ENCODE measurements at places on chromosomes 2 and 18. TPM values are rescaled to one million over a fixed set of nuclear protein-coding genes. Genes with fewer than 3 reads are reported as not detected.
A peak's percentile ranks its signal among the peaks of the same experiment; 100 is the strongest.

- DNase-seq = no peak
These were observed 41.4 kb downstream of the STARD6 start for GRCh38 chr18:54316071-54316820.

GRCh38 chr2:21038403-21039073, 5.3 kb downstream of the APOB start:
- no peak for DNase-seq

DNA sequence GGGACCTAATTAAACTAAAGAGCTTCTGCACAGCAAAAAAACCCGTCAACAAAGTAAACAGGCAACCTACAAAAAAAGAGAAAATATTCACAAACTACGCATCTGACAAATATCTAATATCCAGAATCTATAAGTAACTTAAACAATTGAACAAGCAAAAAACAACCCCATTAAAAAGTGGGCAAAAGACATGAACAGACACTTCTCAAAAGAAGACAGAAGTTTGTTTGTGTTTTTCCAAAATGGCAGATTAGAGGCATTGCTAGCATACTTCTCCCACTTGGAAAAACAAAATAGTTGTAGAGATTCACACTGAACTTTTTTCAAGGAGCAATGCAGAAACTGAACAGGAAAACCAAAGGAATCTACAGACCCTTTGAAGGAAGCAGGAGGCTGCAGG, 37.6 kb downstream of the FLACC1 start:
- DNase-seq = no peak

GRCh38 chr2:51516667-51517066, 484.7 kb upstream of the NRXN1 start:
- no peak for DNase-seq

DNA sequence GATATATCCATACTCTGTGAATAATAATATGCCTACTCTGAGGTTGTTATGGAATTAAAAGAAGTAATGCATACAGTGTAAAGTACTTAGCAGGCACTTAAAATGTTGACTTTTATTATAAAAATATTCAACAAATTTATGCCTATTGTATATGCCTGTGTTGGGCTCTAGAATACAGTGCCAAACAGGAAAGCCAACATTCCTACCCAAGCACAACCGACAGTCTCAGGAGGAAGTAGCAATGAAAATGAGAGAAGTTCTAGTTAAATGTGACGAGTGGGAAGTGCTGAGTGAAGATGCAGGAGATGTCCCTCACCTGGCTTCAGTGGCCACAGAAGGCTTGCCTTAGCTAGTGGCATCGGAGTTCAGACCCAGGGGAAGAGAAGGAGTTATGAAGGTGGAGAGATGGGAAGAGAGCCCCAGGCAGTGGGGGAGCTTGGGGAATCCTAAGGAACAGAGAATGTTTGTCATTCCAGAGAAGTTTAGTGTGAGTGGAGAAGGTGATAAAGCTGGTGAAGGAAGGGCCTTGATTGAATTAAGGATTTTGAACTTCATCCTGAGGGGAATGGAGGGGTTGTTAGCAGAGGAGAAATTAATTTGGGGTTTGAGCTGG, 105.4 kb upstream of the CNGA3 start:
- DNase-seq = no peak

- DNase-seq = no peak
These were observed 105.5 kb upstream of the GLI2 start for GRCh38 chr2:120630031-120630701.

GRCh38 chr2:106537047-106537446, 49.9 kb downstream of the CD8B2 start:
- DNase-seq = no peak

- DNase-seq = no peak
These were observed 61.5 kb downstream of the PTPN4 start for GRCh38 chr2:119821266-119821665.

- DNase-seq = no peak
These were observed 255.4 kb downstream of the EXOC6B start for GRCh38 chr2:72570413-72570812.

DNA sequence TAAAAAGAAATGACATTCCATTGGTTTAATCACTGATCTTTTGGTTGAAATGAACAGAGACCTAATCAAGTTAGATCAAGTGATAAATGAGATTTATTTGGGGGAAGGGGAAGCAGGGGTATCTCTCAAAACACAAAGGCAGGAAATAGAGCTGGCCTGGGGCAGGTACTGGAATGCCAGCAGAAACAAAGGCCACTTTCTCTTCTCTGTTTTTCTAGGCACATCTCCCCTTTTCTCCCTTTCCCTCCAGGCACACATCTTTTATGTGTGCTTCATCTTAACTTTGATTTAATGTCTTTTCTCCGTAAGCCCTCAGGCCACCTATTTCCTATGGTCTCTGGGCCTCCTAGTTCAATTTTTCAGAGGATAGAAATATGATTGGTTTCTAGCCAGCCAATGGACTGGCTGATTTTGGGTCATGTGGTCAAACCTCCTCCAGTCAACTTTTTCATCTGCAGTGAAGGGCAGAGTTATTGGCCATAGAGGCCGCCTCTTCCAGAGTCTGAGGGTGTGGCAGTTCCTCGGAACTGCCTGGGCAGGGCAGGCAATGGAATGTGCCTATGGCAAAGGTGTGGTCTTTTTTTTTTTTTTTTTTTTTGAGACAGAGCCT, 58.9 kb upstream of the FAM136A start:
- no peak for DNase-seq

DNA sequence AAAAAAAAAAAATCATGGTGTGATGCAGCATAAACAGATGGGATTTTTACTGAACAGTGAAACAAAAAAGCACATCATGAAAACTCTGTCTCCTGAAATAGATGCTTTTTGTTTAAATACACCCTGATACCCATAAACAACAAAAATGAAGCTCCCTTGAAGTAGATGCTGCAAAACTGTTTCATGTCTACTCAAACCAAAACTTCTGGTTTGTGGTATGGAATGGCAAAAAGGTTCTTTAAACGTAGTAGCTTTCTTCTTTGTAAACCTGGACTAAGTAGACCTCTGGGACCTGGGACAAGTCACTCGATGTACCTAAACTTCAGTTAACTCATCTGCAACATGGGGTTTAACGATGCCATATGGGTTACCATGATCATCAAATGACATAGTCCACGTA, 64.4 kb upstream of the RAPH1 start:
- DNase-seq = no peak

GRCh38 chr2:151033271-151034248, 228.1 kb downstream of the RBM43 start:
- no peak for DNase-seq

DNA sequence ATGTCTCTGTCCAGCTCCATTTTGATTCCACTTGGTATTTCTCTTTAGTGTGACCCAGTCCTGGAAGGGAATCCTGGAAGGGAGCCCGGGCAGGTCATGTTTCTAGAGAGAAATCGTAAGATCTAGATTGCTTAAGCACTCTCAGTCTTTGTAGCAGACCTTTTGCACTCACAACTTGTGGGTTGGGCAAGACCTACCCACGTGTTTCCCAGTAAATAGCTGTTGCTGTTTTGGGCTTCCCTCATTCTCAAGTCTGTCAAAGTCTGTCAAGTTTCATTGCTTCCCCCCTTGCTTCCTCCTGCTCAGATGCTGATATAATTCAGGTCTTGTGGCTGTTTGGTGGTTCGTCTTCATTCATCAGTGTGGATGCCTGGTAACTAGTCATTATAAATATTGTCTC, 17.4 kb upstream of the NEMP2 start:
- no peak for DNase-seq

GRCh38 chr2:221166292-221166691, 405.8 kb downstream of the EPHA4 start:
- peak; percentile 12 for DNase-seq

- DNase-seq = no peak
These were observed 217.6 kb downstream of the ATAD2B start for GRCh38 chr2:23709311-23709710.

DNA sequence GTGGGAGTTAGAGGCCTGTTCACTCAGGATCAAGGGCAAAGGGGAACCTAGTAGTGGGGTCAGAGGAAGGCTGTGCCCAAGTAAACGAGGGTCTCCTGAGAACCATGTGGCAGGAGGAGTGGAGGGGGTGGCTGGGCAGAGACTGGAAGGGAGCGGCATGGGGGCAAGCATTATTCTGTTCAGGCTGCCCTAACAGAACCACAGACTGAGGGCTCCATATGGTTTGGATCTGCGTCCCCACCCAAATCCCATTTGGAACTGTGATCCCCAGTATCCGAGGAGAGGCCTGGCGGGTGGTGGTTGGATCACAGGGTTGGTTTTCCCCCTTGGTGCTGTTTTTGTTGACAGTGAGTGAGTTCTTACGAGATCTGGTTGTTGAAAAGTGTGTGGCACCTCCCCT, 287.0 kb downstream of the PHLPP1 start:
- no peak for DNase-seq

DNA sequence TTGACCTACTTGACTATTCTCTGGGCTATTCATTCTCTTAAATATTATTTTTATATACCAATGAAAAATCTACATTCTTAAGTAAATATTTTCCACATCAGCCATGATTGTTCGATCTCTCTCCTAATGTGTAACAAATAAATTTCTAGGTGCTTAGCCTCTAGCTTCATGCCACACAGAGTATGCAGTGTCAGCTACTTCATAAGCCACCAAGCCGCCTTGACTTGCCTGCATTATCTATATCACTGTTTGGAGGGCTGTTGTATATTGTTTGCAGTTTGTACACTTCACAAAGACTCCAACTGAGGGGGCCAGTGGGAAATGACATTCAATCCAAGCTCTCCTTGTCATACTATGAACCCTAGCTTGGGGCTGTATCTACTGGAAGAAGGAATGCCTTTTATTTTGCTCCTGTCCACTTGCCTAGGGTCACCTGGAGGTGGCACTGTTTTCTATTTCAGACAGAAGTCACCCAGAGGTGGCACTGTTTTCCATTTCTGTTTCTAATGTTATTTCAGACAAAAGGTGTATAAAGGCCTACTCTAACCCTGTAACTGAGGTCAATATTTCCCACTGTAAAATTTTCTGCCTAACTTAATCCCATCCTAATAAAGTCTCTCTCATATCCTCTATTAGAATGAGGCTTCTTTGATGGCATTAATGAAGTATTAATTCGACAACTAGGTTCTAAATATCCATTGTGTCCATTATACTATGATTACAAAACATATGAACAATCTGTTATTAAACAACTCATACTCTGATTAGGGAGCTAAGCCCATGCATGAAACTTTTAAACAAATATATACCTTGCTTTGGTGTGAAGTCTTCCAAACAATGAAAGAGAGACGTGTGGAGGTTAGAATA, 36.4 kb downstream of the COL5A2 start:
- DNase-seq = no peak

Gene EIPR1
- 24.9 TPM for total RNA-seq

Gene DYSF
- total RNA-seq = 12.0 TPM

Gene PROKR1
- total RNA-seq = not detected

Gene C2orf15
- not detected for total RNA-seq

Gene NAT8
- total RNA-seq = not detected

Gene CRYGD
- not detected for total RNA-seq

Gene OTX1
- total RNA-seq = not detected

Gene ANKRD30B
- total RNA-seq = 3.6 TPM

Gene CHRNG
- not detected for total RNA-seq

Gene CFAP65
- total RNA-seq = not detected

Gene INPP5D
- total RNA-seq = 43.8 TPM

Gene BZW1
- 215 TPM for total RNA-seq

Gene VWA3B
- not detected for total RNA-seq

Gene LAMA1
- total RNA-seq = 1.5 TPM

Data from tibial nerve (tissue), 4 donors.